Nephron progenitor cell (in vitro differentiated cells): ENCODE measurements at places on chromosomes 16 and 17.

- DNase-seq = no peak
These were observed 571.5 kb upstream of the PSMD7 start for GRCh38 chr16:73725156-73725555.

- DNase-seq = no peak
These were observed 14.6 kb downstream of the ZNF778 start for GRCh38 chr16:89232107-89232506.

- DNase-seq = no peak
These were observed 143.2 kb upstream of the CDH5 start for GRCh38 chr16:66223176-66223780.

- no peak for DNase-seq
These were observed 9.3 kb upstream of the ADAMTS18 start for GRCh38 chr16:77444147-77444460.

- DNase-seq = peak; percentile 67
These were observed 493 bp downstream of the PLSCR3 start for GRCh38 chr17:7393613-7394451.

GRCh38 chr16:82703871-82704768, 77.4 kb downstream of the CDH13 start:
- DNase-seq = no peak

DNA sequence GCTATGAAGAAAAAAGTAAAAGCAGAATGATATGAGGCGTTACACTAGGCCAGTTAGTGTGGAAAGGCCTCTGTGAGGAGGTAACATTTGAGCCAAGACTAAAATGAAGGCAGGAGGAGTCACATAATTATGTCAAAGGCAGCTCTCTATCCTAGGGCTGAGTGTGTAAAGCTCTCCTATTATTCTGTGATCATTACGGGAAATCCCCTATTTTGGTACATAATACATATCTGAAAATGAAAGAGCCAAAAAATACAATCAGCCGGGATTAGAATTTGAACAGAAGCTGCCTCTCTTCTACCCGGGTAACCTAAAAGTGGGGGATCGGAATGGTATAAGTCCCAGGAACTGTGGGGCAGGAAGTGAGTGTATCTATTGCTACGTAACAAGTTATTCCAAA, 27.1 kb downstream of the HEATR3 start:
- no peak for DNase-seq

DNA sequence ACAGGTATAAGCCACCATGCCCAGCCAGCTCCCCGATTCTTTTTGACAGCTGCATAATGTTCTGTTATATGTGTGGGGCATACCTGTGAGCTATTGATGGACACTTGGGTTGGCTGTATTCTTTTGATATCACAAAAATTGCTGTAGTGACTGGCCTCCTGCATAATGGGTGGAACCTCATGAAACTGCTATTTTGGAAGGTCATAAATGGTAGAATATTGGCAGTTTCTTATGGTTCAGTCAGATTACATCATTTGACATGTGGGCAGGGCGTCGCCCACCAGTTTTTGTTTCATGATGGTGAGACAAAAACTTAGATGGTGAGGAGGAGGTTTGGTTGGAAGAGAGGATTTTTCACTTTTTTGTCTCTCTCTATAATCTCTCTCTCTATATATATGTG, 26.7 kb upstream of the POLR3E start:
- no peak for DNase-seq

DNA sequence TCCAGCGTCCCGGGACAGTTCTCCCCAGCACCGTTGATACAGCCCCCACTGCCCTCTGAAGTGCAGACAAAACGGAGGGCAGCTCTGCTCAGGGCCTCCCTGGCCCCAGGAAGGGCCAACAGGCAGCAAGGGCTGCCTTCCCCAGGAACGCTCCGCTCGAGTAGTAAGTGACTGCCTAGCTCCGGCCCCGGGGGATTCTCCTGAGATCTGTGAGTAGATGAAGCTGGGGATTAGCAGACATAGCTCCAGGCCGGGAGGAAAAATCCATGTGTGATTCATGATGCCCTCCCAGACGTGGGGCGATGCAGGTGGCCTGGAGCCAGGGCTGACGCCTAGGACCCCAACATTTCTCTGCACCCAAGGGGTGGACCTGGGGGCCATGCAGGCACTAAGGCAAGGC, 85.3 kb downstream of the ENGASE start:
- no peak for DNase-seq

GRCh38 chr16:77300256-77300655, 101.0 kb downstream of the SYCE1L start:
- no peak for DNase-seq

DNA sequence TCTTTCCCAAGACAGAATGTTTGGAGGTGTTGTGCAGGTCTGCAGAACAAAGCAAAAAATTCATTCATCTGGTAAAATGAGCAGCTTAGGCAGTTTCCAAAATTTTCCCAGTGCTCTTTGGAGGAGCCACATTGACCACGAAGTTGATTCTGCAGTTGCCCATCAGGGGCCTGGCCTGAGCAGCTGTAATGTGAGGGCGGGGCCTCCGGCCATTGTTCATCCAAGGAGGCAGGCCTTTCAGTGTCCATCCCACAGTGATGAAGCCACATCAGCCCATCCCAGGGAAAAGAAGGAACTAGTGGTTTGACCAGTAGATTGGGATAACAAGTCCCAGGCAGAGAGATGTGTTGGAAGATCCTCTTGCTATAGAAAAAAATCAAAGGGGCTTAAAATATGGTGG, 10.1 kb downstream of the UBFD1 start:
- DNase-seq = no peak

- DNase-seq = peak; percentile 94
These were observed 15.8 kb downstream of the TMC6 start for GRCh38 chr17:78112518-78113471.

GRCh38 chr16:51133688-51134087, 17.4 kb downstream of the SALL1 start:
- no peak for DNase-seq

GRCh38 chr16:66365651-66366050, 840 bp upstream of the CDH5 start:
- DNase-seq = no peak

GRCh38 chr16:78434401-78434800, 334.9 kb downstream of the WWOX start:
- no peak for DNase-seq

GRCh38 chr16:27819881-27820610, 243.5 kb downstream of the GSG1L start:
- DNase-seq = no peak

GRCh38 chr17:28173031-28173561, 130.6 kb downstream of the NLK start:
- no peak for DNase-seq

DNA sequence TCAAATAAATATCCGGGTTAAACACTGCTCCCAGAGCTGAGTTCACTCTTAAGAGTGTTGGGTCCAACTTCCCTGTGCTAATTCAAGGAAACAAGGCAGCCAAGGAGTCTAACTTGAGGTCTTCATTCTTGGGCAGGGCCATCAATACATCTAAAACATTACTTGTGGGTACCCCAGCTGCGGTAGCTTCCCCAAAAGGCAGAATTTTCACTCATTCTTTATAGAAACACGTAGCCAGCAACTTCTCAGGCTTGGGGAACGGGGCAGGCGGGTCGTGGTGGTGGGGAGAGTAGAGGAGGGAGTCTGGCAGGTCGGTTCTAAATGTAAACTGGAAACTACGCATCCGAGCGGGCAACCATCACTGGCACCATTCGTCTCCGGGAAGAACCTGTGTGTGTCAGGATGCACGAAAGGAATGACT, 666 bp upstream of the METTL9 start:
- no peak for DNase-seq

GRCh38 chr16:53914736-53915135, 210.8 kb downstream of the FTO start:
- DNase-seq = no peak

GRCh38 chr16:67235816-67236562, 9.1 kb downstream of the TMEM208 start:
- DNase-seq = no peak

DNA sequence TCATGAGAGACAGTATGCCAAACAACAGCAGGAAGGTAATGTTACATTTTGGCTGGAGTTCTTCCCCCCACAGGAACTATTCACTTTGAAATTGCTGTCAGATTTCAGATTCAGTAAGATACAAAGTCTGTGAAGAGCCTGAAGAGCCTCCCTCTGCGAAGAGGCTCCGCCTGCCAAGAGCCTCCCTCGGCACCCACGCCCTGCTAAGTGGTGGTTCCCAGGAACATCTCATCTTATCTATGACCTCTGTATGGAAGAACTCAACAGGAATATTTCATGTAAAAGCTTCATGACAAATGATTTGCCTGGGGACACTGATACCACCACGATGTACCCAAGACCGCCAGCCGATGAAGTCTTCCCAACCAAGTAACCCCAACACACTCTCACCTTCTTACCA, 3.2 kb downstream of the ZC3H7A start:
- no peak for DNase-seq

- DNase-seq = no peak
These were observed 5.0 kb downstream of the IGFBP4 start for GRCh38 chr17:40448213-40448638.

- DNase-seq = no peak
These were observed 28.9 kb downstream of the COX10 start for GRCh38 chr17:14098246-14098645.

DNA sequence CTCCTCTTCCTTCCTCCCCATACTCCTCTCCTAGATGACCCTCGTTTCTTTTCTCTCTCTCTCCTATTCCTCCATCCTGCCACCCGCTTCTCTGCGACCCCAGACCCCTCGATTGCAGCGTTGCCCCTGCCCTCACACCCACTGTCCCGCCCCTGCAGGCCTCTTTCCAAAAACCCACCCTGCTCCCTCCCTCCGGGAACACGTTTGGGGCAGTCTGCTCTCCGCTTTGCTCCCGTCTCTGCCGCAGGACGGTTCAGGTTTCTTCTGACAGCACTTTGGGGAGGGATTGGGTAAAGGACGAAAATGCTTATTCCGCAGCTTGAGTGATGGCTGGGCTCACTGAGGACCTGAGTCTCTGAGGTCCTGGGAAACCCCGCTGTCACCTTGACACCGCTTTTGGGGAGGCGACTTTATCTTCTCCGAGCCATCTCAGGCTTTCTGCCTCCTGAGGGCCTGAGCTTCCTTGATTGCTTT, 690 bp downstream of the NDE1 start:
- DNase-seq = peak; percentile 35

- no peak for DNase-seq
These were observed 10.9 kb downstream of the SMCR8 start for GRCh38 chr17:18326039-18326438.

DNA sequence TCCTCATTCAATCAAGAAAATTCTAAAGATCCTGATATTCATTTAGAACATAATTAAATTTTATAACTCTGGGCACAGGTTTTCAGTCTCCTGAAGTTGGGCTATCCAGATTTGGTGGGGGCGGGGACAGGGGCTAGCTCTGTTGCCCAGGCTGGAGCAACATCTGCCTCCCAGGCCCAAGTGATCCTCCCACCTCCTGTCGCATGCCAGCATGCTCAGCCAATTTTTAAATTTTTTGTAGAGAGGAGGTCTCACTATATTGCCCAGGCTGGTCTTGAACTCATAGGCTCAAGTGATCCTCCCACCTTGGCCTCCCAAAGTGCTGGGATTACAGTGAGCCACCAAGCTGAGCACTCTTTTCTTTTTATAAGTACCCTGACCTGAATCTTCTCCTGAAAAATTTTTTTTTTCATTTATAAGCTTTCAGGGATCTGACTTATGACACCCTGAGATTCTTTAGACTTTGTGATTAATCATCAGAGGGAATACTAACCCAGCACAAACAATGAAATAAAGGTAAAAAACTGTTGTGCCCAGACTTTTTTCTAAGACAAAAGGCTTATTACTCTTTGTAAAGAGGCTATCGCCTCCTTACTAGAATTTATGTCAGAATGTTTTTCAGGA, 62.6 kb downstream of the TUBD1 start:
- no peak for DNase-seq

DNA sequence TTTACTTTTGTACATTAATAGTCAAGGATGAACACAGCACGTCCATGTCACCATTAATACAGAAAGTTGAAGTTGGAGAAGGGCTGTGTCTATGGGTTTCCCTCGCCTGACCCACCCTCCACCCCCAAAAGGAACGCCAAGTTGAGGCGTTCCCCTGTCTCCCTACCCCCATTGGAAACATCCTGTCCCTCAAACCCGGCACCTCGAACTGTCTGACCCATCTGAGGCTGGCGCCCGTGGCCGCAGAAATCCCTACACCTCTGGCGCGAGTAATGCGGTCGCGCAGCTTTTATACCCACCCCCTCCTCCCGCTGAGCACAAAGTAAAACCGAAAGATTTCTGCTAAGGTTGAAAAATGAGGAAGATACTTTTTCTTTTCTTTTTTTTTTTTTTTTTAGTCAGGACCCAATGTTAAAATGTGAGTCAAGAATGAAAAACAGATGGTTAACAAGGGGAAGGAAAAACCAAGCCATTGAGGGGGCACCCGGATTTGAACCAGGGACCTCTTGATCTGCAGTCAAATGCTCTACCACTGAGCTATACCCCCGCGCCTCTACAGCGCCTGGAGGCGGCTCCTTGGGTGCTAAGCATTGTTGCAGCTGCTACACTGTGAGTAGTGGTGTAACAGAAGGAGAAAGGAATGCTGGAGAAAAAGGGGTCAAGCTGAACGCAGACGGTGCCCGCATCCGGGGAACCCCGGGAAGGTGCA, 887 bp upstream of the LASP1 start:
- DNase-seq = peak; percentile 96

DNA sequence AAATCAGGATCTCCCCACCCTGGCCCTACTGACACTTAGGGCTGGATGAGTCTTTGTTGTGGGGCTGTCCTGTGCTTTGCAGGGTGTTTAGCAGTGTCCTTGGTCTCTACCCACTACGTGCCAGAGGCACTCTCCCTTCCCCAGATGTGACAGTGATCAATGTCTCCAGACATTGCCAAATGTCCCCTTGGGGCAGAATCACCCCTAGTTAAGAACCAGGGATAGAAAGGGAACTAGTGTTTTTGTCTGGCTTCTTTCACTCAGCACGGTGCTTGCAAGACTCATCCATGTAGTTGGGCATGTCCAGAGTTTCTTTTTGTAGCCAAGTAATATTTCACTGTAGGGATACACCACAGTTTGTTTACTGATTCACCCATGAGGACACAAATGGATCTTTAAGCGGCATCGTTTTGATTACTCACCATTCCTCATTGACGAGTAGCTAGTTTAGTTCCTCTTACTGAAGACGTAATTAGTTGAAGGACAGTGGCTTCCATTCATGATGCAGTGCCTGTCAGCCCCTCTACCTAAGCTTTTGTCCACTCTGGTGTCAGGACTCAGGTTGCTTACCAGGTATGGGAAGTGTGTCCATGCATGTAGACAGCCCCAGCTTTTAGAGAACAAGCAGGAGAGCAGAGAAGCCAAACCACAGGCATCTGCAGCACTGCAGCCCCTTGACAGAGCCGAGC, 26.0 kb upstream of the ITGB4 start:
- no peak for DNase-seq

GRCh38 chr16:14437426-14437825, 192.6 kb downstream of the PARN start:
- DNase-seq = no peak

- DNase-seq = no peak
These were observed 15.9 kb downstream of the B9D1 start for GRCh38 chr17:19346351-19347255.

DNA sequence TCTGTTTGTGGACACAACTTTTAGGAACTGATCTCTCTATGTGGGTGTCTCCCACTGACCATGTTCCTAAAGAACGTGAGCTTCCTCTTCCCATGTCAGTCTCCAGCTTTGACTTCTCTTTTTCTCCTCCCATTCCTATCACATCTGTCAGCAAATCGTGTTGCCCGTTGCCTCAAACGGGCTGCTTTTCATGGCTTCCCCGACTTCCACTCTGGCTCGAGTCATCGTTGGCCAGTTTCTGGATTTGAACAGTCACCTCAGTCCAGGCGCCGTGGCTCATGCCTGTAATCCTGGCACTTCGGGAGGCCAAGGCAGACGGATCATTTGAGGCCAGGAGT, 5.4 kb downstream of the ABCC1 start:
- no peak for DNase-seq
